ENCODE measurements at places on chromosomes 5 and 9.

DNA sequence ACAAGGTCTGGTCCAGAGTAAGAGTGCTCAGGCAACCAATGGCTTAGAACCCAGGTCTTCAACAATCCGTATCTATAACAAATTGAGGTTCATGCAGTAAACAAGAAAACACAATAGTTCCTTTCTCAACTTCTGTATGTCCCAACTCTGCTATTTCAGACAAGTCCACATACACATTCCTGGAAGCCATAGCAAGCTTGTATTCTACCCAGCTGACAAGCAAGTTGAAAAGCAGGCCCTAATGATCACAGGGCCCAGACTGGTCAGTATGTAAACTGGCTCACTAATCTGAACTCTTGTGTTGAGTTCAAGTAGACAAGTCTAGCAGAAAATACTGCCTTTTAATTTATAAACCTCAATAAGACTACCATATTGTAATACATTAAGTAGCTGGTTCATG, 26.9 kb downstream of the FNIP1 start:
- DNase-seq: no peak

GRCh38 chr5:149240354-149240998, 31.2 kb upstream of the AFAP1L1 start:
- DNase-seq: peak; percentile 53

- DNase-seq: no peak
Observed at GRCh38 chr9:131731237-131731636, 8.6 kb downstream of the RAPGEF1 start.

GRCh38 chr9:105973951-105974351, 279.6 kb downstream of the TMEM38B start:
- no peak for DNase-seq

DNA sequence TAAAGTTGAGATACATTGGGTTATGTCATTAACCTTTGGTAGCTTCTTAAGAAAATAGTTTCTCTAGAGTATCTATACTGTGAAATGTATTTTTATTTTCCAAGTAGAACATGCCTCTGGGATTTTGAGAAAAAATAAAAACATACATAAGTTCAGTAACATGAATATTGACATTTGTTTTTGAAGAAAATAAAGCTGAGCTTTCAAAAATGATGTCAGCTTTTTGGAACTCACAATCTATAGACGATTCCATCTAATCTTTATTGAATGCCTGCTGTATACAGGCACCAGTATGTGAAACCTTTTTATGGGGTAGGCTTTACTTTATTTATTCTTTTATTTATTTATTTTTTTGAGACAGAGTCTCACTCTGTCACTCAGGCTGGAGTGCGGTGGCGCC, 175.9 kb upstream of the NFIL3 start:
- DNase-seq: no peak

- no peak for DNase-seq
Observed at GRCh38 chr9:21502586-21502985, 20.5 kb upstream of the IFNE start.

DNA sequence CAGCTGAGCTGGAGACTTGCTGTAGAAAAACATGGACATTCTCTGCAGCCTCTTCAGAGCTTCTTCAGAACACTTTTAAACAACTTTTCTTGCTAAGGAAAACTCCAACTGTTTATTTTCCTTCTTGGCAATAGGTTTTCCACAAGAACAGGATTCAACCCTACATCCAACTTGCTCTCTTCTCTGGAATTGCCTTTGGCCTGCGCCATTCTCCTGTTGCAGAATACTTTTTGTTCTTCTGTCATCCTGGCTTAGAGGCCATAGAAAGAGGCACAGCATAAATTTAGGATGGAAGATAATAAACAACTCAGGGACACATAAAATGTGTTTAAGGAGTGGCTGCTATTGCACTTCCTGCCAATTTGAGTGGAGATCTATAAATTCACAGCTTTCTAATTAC, 54.7 kb upstream of the ICE1 start:
- no peak for DNase-seq

GRCh38 chr9:95494022-95494415, 22.8 kb downstream of the PTCH1 start:
- no peak for DNase-seq

DNA sequence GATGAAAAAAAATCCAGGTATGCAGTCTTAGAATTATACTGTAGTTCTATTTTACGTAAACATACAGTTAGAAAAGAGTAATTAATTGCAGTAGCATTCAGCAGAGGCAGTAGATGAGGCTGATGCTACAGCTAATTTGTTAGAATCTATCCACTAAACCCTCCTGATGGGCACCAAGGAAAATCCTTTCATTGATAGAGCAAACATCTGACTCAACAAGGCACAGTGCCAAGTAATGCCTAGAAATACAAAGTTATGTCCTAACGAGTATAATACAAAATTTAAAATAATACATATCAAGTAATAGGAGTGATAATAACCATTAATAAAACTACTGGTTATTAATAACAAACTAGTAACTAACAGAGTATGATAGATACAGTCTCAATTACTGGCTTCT, 9.0 kb downstream of the MOCS2 start:
- no peak for DNase-seq

DNA sequence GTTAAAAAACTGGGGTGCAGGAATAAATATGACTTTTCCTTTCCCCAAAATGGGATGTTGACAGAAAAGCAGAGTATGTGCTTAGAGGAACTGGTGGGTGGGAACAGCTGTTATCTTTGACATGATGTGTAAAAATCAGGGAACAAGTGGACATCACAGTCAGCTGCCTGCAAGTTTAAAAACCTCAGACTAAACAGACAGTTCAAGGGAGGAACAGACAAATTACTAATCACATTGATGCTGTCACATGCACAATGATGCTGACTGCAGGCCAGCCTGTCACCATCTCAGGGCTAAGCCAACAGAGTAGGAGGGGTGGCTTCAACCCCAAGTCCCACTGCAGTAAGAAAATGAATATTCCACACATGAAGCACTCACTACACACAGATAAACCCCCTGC, 38.2 kb upstream of the UBAP2 start:
- no peak for DNase-seq

DNA sequence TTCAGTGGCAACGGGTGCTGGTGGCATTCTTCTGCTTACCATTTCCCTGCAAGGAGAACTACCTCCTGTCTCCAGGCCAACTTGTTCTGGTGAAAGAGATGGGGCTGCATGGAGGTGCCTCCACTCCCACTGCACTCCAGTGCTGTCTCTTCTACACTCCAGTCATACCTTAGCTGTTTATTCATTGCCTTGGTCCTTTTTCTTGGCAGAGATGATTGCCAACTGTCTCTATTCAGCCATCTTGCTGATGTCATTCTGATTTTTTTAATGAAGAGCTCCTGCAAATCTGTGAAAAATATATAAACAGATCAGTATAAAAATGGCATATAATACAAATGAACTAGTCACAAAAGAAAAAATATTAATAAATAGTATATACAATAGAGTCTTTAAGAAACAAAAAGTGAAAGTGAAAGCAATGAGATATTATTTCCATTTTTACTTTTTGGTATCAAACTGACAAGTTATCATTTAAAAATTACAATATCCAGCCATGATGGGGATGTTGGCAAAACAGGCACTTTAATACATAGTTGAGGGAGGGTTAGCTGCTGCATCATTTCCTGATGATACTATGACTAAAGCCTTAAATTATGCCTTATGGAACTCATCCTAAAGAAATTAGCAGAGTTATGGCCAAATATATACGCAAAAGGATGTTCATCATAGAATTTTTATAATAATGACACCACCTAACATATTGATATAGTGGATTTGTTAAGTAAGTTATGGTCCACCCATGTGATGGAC, 109.4 kb downstream of the CARTPT start:
- DNase-seq: no peak

GRCh38 chr9:87776481-87777379, 50.8 kb downstream of the CTSL start:
- DNase-seq: no peak

- no peak for DNase-seq
Observed at GRCh38 chr5:32230356-32231099, 56.4 kb upstream of the GOLPH3 start.

GRCh38 chr5:69238760-69239251, 4.1 kb downstream of the CDK7 start:
- DNase-seq: no peak

All from activated naive CD8-positive, alpha-beta T cell treated with anti-CD3 and anti-CD28 coated beads, Interleukin-2, amount 50 U/mL, for 16 hours (primary cell).